ENCODE measurements at places on chromosomes 4 and X.

DNA sequence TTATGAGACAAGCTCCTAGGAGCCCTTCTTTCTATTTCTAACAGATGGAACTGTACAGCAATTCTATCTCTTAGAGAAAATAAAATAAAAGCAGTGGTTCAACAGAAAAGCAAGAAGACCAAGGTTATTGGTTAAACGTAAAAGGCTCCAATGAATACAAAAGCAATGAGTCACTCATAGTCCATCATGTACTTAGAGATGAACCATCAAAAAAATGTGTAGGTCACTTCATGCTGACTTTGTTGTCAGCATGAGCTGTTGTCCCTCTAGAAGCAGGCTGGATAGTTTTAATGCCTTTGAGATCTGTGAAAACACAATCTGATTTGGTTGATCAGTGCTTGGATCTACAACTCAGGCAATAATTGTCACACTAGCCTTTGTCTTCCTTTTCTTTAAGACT is 378.6 kb upstream of the ANXA10 start:
- no peak for DNase-seq

GRCh38 chr4:165592386-165592785 is 213.6 kb downstream of the CPE start:
- DNase-seq, result no peak

GRCh38 chrX:69162361-69162865 is 2.8 kb downstream of the PJA1 start:
- DNase-seq, result no peak

- no peak for DNase-seq
Measured at GRCh38 chr4:56648824-56649151, 32.3 kb downstream of the HOPX start.

DNA sequence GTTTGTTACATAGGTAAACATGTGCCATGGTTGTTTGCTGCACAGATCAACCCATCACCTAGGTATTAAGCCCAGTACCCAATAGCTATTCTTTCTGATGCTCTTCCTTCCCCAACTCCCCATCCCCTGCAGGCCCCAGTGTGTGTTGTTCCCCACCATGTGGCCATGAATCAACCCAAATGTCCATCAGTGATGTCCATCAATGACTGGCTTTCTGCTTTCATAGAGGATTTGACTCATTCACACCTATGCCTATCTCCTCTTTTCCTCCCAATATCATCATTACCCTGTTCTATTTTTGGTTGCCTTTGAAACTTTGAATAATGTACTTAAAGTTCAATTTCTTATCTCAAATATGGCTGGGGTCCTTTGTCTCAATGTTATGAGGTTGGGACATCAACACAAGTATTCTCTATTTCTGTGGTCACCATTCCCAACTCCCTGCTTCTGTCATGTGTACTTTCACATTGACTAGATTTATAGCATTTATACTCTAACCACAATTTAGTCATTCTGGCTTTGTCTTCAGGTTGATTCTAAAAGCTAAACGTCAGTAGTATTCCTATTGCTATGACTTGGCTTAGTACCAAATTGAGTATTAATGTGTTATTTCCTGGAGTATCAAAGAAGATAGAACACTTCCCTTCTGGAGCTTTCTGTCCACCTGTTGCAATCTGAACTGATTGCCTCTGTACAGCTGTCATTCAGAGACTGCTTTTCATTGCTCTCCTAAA is 107.2 kb downstream of the TAB3 start:
- no peak for DNase-seq
